ENCODE measurements at places on chromosomes 1 and 21.

GRCh38 chr1:103283841-103284669 is 175.7 kb upstream of the COL11A1 start:
- no peak overlapping the region for H3K27ac ChIP-seq
- no peaks in the 10 kb centered on the region for H3K4me1 ChIP-seq
- no peak for DNase-seq
- no peaks in the 10 kb centered on the region for H3K36me3 ChIP-seq

GRCh38 chr21:41373763-41374162 is 11.9 kb downstream of the MX2 start:
- H3K27me3 ChIP-seq = no peaks in the 10 kb centered on the region
- H3K4me3 ChIP-seq = no peak overlapping the region
- peaks cover 18% of the 10 kb centered on the region for H3K36me3 ChIP-seq
- no peak overlapping the region for H3K27ac ChIP-seq

- H3K27me3 ChIP-seq = no peaks in the 10 kb centered on the region
- H3K4me3 ChIP-seq = no peak overlapping the region
- H3K4me1 ChIP-seq = no peaks in the 10 kb centered on the region
Observed at GRCh38 chr1:57208741-57209302, 215.0 kb downstream of the DAB1 start.

GRCh38 chr1:206098242-206098919 is 18.8 kb downstream of the AVPR1B start:
- H3K4me1 ChIP-seq = peaks cover 24% of the 10 kb centered on the region
- H3K36me3 ChIP-seq = peaks cover 38% of the 10 kb centered on the region
- peak overlapping the region; percentile 11 for H3K27ac ChIP-seq
- no peak overlapping the region for H3K4me3 ChIP-seq

DNA sequence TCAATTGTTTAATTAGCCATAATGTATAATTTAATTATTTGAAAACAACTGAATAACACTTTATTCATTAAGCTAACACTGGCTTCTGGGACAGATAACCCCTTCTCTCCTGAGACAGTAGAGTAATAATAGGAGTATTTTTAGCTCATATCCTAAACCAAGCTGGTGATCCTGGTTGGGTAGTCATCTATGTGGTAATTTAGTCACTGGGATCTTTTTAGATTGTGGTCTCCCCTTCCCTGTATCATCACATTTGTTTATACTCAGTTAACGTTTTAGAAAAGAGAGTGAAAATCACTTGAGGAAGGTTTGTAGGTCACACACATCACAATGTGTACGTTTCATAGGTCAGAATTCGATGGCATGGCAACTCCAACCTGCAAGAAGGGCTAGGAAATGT is 1356.6 kb upstream of the ADGRL2 start:
- H3K4me3 ChIP-seq = no peak overlapping the region
- no peak for DNase-seq
- no peaks in the 10 kb centered on the region for H3K27me3 ChIP-seq
- no peaks in the 10 kb centered on the region for H3K4me1 ChIP-seq
- no peaks in the 10 kb centered on the region for H3K36me3 ChIP-seq

- H3K4me3 ChIP-seq = no peak overlapping the region
- H3K27ac ChIP-seq = no peak overlapping the region
- H3K27me3 ChIP-seq = no peaks in the 10 kb centered on the region
- no peak for DNase-seq
Observed at GRCh38 chr1:165837838-165838364, 10.5 kb downstream of the UCK2 start.

DNA sequence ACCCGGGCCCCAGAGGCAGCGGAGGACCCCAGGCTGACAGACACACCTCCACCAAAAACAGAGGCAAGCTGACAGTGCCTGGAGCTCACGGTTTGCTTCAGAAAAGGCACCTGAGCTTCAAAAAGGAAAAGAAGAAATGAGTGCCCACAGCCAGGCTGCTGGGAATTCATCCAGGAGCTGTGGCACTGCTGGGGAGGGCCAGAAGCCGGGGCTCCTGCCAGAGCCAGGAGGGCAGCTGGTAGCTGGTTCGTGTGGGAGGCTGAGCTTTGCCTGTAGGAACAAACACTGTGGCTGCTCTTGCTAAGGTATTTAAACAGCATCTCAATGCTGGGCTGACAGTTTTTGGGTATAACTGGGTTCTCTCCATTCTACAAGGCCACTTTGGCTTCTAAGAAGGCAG is 19.5 kb downstream of the KCNJ6 start:
- no peak for DNase-seq
- H3K36me3 ChIP-seq = no peaks in the 10 kb centered on the region
- no peak overlapping the region for H3K4me3 ChIP-seq
- no peaks in the 10 kb centered on the region for H3K4me1 ChIP-seq
